Mesendoderm (in vitro differentiated cells): ENCODE measurements at places on chromosomes 2 and 18.

DNA sequence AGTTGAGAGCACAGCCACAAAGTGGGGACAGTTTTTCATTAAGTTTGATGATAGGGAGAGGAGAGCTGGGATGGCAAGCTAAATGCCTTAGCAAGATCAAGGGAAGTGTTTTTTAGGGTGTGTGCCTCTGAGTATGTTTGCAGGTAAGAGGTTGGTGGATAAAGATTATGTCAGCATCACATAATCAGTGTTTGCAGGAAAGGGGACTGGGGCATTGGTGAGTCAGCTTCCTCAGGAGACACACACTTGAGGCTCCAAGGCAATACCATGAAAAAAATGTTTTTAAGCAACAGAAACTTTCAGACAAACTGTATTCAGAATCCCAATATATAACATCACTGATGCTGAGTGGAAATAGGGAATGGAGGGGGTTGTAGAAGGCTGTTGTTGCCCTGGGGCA is 25.4 kb upstream of the DTNB start:
- DNase-seq, result no peak

- no peak for DNase-seq
These were observed 221.3 kb downstream of the BCL2 start for GRCh38 chr18:63098018-63098981.

DNA sequence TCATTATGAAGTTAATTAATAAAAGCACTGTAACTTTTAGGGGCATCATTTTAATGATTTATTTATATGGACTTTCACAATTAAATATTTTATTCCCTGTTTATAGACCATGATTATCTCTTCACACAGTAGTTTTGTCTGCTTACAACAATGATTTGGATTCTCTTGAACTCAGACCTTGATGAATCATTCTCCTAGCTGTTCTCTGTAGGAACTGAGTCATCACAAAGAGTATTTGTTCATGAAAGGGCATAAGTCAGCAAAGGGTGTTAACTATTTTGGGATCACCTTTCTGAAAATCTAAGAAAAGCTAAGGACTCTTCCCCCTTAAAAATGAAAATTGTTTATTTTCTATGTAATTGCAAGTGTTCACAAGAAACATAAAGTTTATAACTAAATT is 461.1 kb upstream of the UBE2E3 start:
- peak; percentile 8 for DNase-seq

GRCh38 chr2:105387225-105387624 is 11.6 kb downstream of the FHL2 start:
- DNase-seq, result no peak

DNA sequence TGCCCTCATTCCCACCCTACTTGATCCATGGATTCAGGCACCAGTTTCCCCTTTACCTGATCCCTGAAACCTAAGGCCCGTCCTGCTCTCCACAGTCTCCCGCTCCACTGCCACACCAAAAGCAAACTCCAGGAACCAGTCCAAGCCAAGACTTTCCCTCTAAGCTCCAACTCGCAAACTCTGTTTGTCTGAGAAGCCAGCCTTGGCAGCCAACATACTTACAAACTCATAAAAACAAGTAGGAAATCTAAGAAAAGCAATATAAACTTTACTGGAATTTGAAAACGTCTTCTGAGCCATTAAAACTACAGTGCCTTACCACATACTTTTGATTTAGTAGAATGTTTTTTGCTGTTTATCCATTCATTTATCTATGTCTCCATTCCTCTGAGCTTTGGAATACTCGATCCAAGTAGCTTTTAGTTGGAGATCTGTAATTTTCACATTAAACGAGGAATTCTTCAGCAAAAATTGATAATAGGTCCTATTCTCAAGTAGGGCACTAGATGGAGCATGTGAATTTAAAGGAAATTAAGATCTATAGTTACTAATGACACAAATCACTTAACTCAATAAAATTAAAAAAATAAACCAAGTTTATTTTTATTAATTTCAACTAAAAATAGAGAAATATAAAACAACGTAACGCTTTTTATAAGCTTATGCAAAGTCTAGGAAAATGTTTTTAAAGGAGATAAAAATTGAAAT is 199.7 kb downstream of the MYO3B start:
- no peak for DNase-seq

DNA sequence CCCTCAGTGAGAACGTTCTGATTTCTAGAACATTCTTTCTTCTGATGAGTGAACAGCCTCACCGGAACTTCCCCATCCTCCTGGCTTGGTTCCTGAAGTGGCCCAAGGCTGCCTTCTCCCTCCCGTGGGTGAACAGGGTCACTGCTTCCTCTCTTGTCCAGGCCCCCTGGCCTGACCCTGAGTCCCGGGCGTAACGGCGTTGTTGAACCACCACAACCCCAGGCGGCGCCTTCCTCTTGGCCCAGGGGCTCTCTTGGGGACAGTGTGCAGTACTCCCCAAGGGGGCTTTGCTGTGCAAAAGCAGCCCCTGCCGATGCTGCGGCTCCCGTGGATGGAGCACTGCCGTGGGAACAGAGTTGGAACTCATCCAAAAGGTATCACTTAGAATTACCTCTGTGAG is 147.2 kb downstream of the TSN start:
- peak; percentile 11 for DNase-seq

DNA sequence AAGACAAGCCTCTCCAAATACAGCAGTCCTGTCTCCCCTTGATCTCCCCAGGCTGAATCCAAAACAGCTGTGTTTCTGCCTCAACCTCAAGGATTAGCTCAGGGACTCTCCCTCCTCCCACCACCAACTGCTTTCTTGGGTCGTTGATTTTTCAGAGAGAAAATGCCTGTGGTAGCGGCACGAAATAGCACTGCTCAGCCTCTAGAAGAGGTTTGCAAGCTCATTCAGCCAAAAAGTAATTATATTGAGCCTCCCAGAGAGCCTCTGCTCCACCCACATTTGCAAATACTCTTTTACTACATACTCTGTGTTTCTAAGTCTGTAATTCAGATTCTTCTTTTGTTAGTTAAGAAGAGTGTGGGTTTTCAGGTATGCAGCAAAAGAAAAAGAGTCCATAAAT is 396.4 kb upstream of the TNP1 start:
- DNase-seq, result no peak

GRCh38 chr2:47058003-47058931 is 96.8 kb downstream of the STPG4 start:
- DNase-seq, result no peak

DNA sequence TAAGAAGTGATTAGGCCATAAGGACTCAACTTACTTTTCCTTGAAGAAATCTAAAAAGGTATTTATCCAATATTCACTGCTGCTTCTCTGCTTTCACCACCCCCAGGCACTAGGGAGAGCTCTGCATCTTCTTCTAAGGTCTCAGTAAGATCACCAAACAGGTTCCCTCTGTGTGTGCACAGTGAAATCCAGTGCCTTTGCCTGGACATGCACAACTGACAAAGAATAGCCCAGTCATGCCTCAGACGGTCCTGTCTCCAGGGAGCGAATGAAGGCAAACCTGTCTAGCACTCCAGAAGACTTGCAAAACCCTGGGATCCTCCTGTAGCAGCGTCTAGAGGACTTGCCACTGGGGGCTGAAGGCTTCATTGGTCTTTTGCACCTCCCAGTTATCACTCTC is 344.5 kb upstream of the LRATD1 start:
- DNase-seq, result peak; percentile 9

- peak; percentile 16 for DNase-seq
These were observed 620 bp upstream of the SLC9A2 start for GRCh38 chr2:102618452-102619413.

DNA sequence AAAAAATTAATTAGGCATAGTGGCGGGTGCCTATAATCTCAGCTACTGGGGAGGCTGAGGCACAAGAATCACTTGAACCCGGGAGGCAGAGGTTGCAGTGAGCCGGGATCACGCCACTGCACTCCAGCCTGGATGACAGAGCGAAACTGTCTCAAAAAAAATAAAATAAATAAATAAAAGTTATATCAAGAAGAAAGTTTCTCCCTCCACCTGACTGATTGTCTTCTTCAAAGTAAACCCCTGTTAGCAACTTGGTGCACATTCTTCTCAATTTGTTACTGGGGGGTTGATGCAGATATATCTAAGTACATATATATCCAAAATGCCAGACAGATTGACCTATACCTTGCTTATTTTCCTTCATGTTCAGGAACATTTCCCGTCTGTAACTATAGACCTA is 5.2 kb upstream of the MYCN start:
- no peak for DNase-seq

GRCh38 chr2:197238043-197238365 is 72.6 kb downstream of the ANKRD44 start:
- no peak for DNase-seq

- no peak for DNase-seq
These were observed 2.9 kb downstream of the IL18R1 start for GRCh38 chr2:102358496-102358895.

DNA sequence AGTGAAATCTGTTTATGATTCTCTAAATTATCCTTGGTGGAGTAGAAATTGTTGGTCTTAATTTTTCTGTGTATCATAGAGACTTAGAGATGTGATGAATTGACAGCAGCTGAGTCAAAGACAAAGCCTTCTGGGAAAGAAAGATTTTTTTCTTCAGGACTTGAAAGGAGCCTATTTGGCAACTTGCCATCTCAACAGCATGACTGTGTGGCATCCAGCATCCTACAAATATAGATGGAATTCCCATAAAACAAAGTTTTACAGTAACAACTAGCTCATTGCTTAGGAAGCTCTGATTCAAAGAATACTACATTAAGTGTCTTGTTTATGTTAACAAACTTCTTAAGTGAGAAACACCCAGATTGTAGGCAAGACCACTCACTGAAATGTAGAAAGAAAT is 79.2 kb upstream of the SETBP1 start:
- DNase-seq, result no peak

GRCh38 chr2:31079665-31080064 is 58.6 kb downstream of the GALNT14 start:
- peak; percentile 57 for DNase-seq

- DNase-seq, result peak; percentile 70
These were observed 552.3 kb downstream of the KCNJ3 start for GRCh38 chr2:155250800-155251199.

GRCh38 chr18:6650127-6650507 is 79.4 kb upstream of the ARHGAP28 start:
- no peak for DNase-seq

DNA sequence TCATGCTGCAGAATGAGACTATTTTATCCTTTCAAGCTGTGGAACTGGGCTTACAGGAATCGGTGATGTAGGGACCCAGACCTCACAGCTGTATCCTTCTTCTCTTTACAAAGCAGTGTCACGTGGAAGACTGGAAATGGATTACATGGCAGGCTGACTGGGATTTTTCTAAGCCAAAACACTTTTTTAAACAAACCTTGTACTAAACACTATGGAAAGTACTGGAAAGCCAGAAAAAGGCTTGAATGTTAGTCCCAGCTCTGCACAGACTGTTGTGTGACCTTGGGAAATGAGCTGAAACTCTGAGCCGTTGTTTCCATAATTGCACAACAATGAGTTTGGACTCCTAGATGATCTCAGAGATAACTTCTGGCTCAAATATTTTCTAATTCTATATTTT is 7.6 kb upstream of the ADAM23 start:
- DNase-seq, result no peak

GRCh38 chr18:70419526-70419925 is 130.7 kb downstream of the SOCS6 start:
- DNase-seq, result no peak

DNA sequence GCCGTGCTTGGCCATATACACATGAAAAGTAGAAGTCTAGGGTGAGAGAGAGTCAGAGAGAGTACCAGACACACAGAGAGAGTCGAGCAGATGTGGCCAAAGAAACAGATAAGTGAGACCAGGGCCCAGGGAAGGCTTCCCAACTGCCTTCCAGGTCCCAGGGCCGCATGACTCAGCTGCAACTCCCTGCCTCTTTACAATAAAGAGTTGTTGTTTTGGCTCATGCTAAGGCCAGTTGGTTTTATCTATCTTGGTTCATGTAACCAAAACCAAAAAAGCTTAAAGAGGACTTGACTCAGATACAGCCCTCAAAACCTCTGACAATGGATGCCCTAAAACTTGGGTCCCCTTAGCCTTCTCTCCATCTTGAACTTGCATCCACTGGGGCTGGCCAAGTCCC is 36.9 kb downstream of the REEP1 start:
- DNase-seq, result no peak

DNA sequence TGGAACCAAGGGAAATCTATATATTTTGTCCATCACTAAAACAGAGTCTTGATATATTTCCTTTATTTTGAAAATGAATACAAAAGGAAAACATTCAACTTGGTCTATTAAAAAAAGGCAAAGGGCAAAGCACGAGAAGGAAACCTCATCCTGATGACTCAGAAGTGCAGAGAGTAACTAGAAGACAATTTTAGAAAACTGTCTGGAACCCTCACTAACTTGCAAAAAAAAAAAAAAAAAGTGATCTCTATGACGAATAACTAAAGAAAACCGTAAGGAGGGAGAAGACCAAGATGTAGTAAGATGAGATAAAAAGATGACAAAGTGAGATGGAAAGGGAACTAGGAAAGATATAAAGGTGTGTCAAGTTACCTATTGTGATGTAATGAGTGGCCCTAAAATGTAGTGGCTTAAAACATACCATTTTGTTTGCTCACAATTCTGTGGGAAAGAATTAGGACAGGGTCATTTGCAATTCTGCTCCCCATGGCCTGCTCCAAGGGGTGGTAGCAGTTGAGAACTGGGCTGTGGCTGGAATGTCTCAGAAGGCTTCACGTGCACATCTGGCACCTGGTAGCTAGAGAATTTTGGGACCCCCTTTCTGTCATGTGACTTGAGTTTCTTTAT is 303.0 kb downstream of the DYSF start:
- DNase-seq, result no peak

- no peak for DNase-seq
These were observed 98.4 kb upstream of the NEUROD1 start for GRCh38 chr2:181778621-181779201.

DNA sequence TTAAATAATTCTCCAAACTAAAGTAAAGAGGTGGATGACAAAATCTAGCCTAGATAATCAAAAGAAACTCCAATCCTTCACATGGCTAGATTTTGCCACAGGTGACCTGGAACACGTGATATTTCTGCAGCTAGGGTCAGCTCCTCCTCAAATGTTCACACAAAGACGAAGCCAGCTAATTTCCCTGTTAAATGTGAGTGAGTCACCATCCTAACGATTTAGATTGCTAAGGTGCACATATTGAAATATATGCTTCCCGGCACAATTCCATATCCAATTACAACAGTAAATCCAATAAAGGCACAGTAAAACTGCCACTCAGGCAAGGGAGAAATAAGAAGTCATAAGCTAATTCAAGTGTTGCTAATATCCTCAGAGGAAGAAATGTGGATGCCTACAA is 28.7 kb downstream of the IKZF2 start:
- no peak for DNase-seq
